ENCODE measurements at places on chromosomes 6 and 20. TPM values are rescaled to one million over a fixed set of nuclear protein-coding genes. Genes with fewer than 3 reads are reported as not detected.

Gene CASS4
- total RNA-seq, result 2.3 TPM

Gene OR12D3
- not detected for total RNA-seq

Gene PTCRA
- not detected for total RNA-seq

Gene C6orf47
- 15.5 TPM for total RNA-seq

Gene EFCAB8
- total RNA-seq, result 0.41 TPM

DNA sequence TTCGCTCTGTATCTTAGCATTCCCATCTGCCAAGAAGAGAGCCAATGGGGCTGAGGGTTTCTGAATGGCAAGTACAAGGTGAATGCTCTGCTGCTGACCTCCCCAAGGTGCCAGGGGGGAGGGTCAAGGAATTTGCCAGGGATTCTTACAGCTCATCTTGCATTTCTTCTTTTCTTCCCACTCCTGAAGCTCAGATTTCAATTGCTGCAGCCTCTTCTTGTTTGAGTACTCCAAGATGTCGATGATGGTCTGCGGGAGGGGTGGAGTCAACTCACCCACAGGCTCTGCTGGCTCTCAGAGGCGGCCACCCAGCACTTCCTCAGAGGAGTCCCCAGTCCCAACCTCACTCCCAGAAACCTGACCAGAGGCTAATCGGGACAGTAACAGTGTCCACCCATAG is 12.4 kb downstream of the C20orf96 start:
- no peak overlapping the region for H3K4me3 ChIP-seq
- DNase-seq, result no peak
- no peaks in the 10 kb centered on the region for H3K4me1 ChIP-seq
- H3K27ac ChIP-seq, result no peak overlapping the region

GRCh38 chr6:121732641-121733040 is 297.2 kb downstream of the GJA1 start:
- H3K4me3 ChIP-seq, result no peak overlapping the region
- no peaks in the 10 kb centered on the region for H3K27me3 ChIP-seq
- no peak overlapping the region for H3K27ac ChIP-seq
- DNase-seq, result peak; percentile 64

DNA sequence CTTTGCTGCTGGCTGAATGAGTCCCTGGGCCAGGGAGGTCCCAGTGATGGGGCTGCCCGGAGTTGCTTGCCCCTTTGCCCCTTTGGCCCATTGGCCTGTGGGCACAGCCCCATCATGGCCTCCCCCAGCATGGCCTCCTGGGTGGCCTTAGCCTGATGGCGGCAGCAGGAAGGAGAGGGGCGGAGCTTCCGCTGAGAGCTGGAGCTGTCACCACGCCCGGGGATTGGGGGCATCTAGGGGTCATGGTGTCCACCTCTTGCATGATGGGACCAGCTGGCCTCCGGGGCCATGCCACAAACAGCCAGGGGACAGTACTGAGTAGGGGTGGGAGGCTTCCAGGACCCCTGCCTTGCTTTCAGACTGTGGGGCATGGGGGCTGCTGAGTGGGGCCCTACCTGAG is 31.5 kb upstream of the GATA5 start:
- H3K4me3 ChIP-seq, result no peak overlapping the region
- no peaks in the 10 kb centered on the region for H3K4me1 ChIP-seq
- no peak for DNase-seq
- no peaks in the 10 kb centered on the region for H3K36me3 ChIP-seq
- H3K27me3 ChIP-seq, result no peaks in the 10 kb centered on the region
- H3K27ac ChIP-seq, result no peak overlapping the region

DNA sequence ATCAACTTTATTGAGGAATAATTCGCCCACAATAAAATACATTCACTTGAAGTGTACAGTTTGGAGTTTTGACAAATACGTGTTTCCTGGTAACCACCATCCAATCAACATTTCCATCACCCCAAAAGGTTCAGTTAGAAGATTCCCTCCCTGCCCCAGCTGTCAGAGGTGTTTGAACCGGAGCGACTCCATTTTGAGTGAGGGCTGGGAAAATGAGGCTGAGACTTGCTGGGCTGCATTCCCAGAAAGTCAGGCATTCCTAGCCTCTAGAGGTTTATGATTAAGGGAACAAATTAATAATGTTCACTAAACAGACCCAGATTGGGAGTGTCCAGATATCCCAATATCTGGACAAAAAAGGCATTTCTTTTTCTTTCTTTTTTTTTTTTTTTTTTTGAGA is 33.0 kb upstream of the BLCAP start:
- H3K4me3 ChIP-seq, result no peak overlapping the region
- no peak overlapping the region for H3K27ac ChIP-seq
- no peaks in the 10 kb centered on the region for H3K36me3 ChIP-seq

DNA sequence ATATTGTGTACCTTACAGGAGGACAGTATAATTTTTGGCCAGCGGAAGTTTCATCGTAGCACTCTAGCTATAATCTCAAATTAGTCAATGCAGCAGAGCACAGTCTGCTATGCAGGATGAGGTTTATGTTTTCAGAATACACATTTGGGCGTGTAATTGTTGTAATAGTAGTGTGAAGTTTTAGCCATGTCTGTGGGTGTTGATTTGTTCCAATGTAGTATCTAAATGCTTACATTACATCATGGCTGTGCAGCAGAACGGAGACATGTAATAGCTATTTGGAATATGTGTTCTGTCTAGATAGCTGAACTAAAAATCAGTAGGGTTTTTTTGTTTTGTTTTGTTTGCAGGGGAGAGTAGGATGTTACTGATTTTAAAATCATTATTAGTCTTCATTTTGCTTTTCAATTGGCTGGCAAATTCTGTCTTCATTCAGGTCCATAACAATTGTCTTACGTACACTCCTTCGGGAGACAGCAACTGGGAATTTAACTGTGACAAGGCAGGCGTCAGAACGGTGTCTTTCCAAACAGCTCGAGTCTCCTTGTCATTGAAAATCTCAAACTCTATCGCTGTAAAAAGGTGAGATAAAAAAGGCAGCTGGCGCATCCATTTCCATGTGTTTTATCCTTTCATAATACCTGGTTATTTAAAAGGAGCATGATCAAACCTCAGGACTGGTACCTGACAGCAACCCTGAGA is 65.1 kb upstream of the CDH4 start:
- DNase-seq, result peak; percentile 60
- no peaks in the 10 kb centered on the region for H3K27me3 ChIP-seq
- peaks cover 15% of the 10 kb centered on the region for H3K4me1 ChIP-seq
- peak overlapping the region; percentile 15 for H3K4me3 ChIP-seq

DNA sequence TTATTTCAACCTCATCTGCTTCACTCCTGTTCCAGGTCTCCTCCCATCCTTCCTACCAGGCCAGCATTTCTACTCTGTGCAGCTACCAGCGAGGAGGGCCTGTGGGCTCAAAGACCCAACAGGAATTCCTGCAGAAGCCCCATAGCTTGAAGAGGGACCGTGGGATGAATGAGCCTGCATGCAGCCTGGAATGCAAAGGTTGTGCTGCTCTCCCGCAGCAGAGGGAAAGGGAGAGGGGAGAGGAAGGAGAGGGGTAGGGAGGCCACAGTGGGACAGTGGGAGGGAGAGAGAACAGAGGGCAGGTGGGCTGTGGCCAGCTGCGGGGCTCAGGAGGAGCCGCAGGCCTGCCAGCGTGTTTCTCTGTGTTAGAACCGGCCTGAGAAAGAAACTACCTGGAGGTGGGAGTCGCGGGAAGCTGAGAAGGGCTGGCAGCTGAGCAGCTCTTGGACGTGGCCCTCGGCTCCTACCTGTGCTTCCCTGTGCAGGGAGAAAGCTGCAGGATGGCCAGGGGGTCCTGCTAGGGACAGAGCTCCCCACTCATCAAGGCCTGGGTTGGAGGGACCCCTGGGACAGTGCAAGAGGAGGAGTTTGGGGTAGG is 66.1 kb upstream of the MLN start:
- no peaks in the 10 kb centered on the region for H3K36me3 ChIP-seq
- no peak overlapping the region for H3K27ac ChIP-seq
- H3K4me1 ChIP-seq, result no peaks in the 10 kb centered on the region
- H3K4me3 ChIP-seq, result no peak overlapping the region
- peaks cover 8% of the 10 kb centered on the region for H3K27me3 ChIP-seq

DNA sequence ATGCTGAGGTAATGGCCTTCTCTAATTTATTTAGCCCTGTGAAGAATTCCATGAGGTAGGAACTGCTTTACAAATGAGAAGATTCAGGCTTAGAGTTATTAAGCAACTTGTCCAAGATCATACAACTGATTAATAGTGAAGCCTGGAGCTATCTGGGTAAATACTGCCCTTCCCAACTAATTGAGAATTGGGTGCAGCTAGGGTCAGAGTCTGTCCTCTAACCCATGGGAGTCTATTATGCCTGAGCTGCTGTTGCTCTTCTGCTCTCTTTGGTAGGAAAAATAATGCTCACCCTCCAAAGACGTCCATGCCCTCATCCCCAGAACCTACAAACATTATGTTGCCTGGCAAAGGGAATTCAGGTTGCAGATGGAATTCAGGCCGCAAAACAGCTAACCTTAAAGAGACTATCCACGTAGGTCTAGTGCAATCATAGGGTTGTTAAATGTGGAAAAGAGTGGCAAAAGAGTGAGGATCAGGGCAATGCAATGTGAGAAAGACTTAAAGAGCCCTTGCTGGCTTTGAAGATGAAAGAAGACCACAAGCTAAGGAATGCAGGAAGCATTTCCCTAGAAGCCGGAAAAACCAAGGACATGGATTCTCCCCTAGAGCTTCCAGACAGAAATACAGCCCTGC is 90.1 kb downstream of the SPTLC3 start:
- DNase-seq, result no peak
- peaks cover 11% of the 10 kb centered on the region for H3K4me1 ChIP-seq
- H3K27ac ChIP-seq, result no peak overlapping the region
- no peak overlapping the region for H3K4me3 ChIP-seq

DNA sequence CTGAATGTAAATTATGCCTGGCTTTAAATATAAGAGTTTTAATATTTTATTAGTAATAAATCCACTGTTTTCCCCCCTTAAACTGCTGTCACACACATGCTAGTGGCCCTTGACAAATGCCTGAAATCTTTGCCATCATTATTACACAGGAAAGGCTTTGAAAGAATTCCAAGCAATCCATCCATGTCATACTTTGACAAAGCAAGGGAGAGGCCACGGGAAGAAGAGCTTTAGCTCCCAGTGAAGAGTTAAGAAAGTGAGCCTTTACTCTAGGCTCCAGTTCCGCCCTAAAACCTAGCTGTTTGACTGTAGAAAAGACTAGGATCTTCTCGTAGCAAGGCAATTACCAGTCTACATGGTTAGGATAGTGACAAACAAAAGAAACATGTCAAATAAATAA is 147.9 kb downstream of the GMDS start:
- no peak overlapping the region for H3K4me3 ChIP-seq
- no peak overlapping the region for H3K27ac ChIP-seq
- no peaks in the 10 kb centered on the region for H3K36me3 ChIP-seq
- no peak for DNase-seq

- H3K27me3 ChIP-seq, result peaks cover 8% of the 10 kb centered on the region
- H3K36me3 ChIP-seq, result no peaks in the 10 kb centered on the region
- no peaks in the 10 kb centered on the region for H3K4me1 ChIP-seq
- no peak overlapping the region for H3K27ac ChIP-seq
- no peak for DNase-seq
These were observed 14.0 kb upstream of the APMAP start for GRCh38 chr20:25006431-25007167.

- DNase-seq, result no peak
- no peak overlapping the region for H3K27ac ChIP-seq
- H3K4me1 ChIP-seq, result no peaks in the 10 kb centered on the region
- H3K36me3 ChIP-seq, result no peaks in the 10 kb centered on the region
These were observed 21.9 kb downstream of the BHLHE23 start for GRCh38 chr20:62984666-62985443.

DNA sequence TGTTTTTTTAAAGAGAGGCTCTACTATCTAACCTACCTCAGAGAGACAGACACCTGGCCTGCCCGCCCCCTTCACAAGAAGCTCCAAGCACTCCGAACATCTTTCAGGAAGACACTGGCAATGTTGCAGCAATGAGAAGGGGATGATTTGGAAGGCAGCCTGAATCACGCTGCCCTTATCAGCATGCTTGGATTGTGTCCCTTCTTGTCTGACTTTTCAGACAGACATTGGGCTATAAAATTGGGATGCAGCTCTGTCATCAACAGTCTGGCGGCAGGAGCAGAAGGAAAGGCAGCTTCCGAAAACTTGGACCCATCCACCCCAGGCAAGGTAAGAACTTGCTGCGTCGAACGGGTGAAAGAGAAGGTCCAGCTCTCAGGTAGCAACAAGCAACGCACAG is 56.0 kb downstream of the CDK5RAP1 start:
- no peak overlapping the region for H3K4me3 ChIP-seq
- no peaks in the 10 kb centered on the region for H3K36me3 ChIP-seq
- no peaks in the 10 kb centered on the region for H3K4me1 ChIP-seq
- no peak for DNase-seq
- H3K27ac ChIP-seq, result no peak overlapping the region

DNA sequence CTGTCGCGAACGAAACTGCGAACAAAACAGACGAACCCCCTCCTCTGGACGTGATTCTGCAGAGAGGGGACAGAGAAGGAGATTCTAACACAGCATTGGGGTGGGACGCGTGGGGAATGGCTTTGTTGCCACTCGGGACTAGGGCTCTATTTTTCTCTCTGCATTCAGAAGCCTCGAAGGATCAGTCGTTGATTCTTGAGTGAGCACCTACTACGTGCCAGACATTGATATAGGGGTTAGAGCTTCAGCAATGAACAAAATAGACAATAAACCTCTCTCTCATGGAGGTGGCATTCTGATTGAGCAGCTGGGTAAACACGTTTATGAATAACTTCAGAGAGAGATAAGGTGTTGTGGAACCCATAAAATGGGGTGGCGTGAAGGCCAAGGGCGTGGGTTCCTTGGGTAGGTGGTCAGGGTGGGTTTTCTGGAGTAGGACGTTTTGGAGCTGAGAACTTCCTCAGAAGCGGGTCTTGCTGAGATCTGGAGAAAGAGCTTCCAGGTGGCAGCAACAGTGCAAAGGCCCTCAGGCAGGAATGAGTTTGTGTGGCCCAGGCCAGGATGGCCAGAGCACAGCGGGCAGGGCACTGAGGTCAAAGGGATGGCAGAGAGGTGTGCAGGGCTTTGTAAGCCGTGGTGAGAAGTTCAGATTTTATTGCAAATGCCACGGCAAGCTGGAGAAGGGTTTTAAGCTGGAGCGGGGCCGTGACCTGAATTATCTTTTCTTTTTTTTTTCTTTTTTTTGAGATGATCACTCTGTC is 884 bp downstream of the SLC2A10 start:
- peak overlapping the region; percentile 62 for H3K27ac ChIP-seq
- H3K4me3 ChIP-seq, result peak overlapping the region; percentile 85
- no peak for DNase-seq
- H3K27me3 ChIP-seq, result no peaks in the 10 kb centered on the region
- H3K4me1 ChIP-seq, result peaks cover 16% of the 10 kb centered on the region

DNA sequence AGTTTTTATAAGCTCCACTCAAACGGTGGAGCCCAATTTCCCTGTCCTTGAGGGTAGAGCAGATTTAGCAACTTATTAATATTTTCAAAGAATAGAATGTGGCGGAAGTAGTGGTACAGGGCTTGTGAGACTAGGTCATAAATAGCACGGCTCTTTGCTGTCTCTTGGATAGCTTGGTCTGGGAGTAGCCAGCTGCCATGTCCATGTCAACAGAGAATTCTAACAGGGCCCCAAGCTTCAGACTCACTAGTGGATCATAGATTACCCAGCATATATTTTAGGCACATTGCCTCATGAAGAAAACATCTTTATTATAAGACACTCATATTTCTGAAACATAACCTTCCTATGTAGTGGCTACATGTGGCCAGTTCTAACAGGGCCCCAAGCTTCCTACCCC is 755.7 kb downstream of the HDGFL1 start:
- no peak for DNase-seq
- no peaks in the 10 kb centered on the region for H3K27me3 ChIP-seq
- H3K36me3 ChIP-seq, result no peaks in the 10 kb centered on the region
- no peaks in the 10 kb centered on the region for H3K4me1 ChIP-seq

GRCh38 chr20:52279706-52280105 is 88.1 kb upstream of the ZFP64 start:
- no peaks in the 10 kb centered on the region for H3K36me3 ChIP-seq
- no peak overlapping the region for H3K27ac ChIP-seq
- no peaks in the 10 kb centered on the region for H3K4me1 ChIP-seq
- peak; percentile 33 for DNase-seq
- H3K27me3 ChIP-seq, result no peaks in the 10 kb centered on the region
- no peak overlapping the region for H3K4me3 ChIP-seq

Measured in astrocyte (in vitro differentiated cells and primary cell).